Ovary (tissue), 10 donors: ENCODE measurements at places on chromosomes 5 and 9.

DNA sequence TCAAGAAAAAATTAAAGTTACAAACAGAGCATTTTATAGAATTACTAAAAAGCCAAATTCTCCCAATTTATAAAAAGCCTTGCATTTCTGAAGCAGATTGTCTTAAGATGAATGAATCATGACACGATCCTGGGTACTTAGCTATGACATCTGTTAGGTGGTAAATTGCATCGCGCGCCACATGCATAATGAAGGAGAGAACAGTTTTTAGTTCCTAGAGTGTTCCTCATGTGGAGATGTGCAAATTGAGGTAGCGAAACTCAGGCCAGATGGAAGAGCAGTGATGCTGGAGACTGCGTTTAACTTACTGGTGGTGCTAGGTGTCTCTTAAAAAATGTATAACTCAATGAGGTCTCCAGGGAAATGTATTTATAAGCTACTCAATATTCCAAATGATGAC is 516.1 kb downstream of the EFNA5 start:
- H3K27ac ChIP-seq = no peak overlapping the region
- DNase-seq = no peak
- H3K4me3 ChIP-seq = no peak overlapping the region
- no peaks in the 10 kb centered on the region for H3K4me1 ChIP-seq
- no peaks in the 10 kb centered on the region for H3K27me3 ChIP-seq
- H3K36me3 ChIP-seq = no peaks in the 10 kb centered on the region

- no peaks in the 10 kb centered on the region for H3K4me1 ChIP-seq
- no peak overlapping the region for H3K4me3 ChIP-seq
- DNase-seq = no peak
- H3K27me3 ChIP-seq = no peaks in the 10 kb centered on the region
Measured at GRCh38 chr9:13165956-13166355, 113.5 kb downstream of the MPDZ start.

DNA sequence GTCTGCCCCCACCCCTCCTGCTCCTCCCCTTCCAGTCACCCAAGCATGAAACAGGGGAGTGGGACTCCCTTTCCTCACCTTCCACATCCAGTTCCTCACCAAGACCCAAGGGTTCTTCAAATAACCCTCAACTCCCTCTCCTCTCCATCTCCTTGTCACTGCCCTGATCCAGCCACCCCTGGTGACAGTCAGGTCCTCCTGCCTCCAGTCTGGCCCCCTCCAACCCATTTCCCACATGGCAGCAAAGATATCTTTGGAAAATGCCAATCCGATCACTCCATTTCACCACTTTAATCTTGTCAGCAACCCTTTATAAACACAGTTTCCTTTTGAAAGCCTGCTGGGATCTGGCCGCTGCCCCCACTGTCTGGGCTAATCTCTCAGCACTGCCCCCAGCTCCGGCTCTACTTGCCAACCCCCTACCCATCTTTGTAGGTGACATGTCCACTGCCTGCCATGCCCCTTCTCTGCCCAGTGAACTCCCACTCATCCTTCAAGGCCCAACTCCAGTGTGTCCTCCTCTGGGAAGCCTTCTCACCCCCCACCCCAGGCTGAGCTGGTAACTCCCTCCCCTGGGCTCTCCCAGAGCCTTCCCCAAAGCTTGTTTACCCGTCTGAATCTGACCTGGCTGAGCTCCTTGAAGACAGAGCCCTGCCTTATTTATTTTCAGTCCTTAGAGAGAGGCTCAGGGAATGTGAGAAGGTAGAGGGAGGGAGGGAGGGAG is 781 bp upstream of the MYOZ3 start:
- H3K4me1 ChIP-seq = peaks cover 18% of the 10 kb centered on the region
- no peaks in the 10 kb centered on the region for H3K36me3 ChIP-seq
- no peak overlapping the region for H3K27ac ChIP-seq
- H3K27me3 ChIP-seq = no peaks in the 10 kb centered on the region
- DNase-seq = no peak

DNA sequence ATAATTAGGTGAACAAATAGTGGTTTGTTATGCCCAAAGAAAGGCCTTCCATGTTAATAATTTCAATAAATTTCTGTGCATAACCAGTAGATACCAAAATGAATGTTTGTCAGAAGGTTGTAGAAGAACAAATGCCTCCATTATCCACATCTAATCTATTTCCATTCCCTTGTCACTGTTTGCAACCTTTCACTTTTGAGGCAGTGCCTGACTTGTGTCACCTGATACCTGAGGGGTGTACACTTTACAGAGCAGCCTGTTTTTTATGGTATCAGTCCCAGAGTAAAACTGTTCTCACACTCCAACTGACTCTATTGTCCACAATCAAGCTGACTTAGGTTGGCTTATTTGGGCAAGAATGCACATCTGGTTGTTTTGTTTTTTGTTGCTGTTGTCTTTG is 40.1 kb downstream of the FREM1 start:
- H3K4me1 ChIP-seq = no peaks in the 10 kb centered on the region
- no peak overlapping the region for H3K27ac ChIP-seq
- H3K4me3 ChIP-seq = no peak overlapping the region
- H3K36me3 ChIP-seq = no peaks in the 10 kb centered on the region

DNA sequence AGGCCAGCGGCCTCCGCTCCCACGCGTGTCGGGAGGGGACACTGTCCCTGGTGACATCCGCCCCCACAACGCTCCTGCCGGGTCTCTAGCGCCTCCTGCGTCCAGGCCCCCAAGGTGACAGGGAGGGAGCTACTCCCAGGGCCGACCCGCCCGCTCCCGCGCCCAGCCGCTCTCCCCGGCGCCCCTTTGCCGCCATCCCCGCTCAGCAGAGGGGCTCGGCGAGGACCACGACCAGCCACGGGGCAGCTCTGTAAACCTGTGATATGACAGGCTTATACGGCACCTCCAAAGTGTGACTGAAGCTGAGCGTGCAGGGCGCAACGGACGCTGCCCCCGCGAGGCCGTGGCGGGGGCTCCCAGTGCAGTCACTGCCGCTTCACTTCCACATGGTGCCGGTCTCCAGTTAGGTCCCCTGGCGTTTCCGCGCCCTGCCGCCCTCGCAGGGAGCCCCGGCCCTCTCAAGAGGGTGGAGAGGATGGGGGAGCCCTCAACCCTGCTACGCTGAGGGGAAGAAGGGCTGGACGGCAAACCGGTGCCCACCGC is 978 bp upstream of the ADCY2 start:
- H3K36me3 ChIP-seq = no peaks in the 10 kb centered on the region
- DNase-seq = peak; percentile 40
- H3K27me3 ChIP-seq = no peaks in the 10 kb centered on the region
- no peaks in the 10 kb centered on the region for H3K4me1 ChIP-seq
- H3K27ac ChIP-seq = peak overlapping the region; percentile 70

GRCh38 chr5:75142566-75143136 is 90.3 kb upstream of the GCNT4 start:
- no peak overlapping the region for H3K4me3 ChIP-seq
- H3K27me3 ChIP-seq = no peaks in the 10 kb centered on the region
- no peaks in the 10 kb centered on the region for H3K36me3 ChIP-seq

DNA sequence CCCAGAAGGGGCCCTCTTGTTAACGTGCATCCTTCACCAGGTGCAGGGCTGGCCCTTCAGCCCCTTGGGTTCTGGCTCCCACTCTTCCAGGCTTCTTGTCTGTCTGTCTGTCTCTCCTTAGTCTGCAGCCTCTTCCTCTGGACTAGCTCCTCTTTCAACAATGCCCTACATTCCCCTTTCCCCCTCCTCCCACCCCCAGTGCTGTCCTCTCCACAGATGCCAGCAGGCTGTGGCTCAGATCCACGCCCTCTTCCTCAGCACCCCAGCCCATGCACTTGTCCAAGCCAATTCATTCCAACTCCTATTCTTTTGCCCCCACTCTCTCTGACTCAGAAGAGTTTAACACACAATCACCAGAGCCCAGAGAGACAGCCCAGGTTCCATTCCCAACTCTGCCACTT is 45.2 kb upstream of the ALDH1B1 start:
- H3K27me3 ChIP-seq = no peaks in the 10 kb centered on the region
- no peak overlapping the region for H3K4me3 ChIP-seq
- H3K36me3 ChIP-seq = no peaks in the 10 kb centered on the region
- no peaks in the 10 kb centered on the region for H3K4me1 ChIP-seq
- no peak for DNase-seq

DNA sequence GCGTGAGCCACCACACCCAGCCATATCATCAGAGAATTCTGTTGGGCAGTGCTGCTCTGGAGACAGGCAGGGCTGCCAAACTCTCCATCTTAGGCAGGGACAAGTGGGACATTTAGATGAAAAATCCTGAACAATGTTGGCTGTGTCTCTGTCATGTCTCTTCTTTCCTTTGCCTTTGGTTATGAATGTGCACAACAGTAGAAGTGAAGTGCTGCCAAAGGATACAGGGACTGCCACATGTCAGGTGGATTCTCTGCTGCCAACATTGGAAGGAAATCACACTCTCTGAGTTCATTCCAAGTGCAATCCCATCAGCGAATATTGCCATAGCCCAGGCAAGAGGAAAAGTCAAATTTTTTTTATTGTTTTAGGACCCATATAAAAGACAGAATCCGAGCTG is 348.8 kb downstream of the TRPM3 start:
- H3K27ac ChIP-seq = no peak overlapping the region
- no peaks in the 10 kb centered on the region for H3K27me3 ChIP-seq
- no peaks in the 10 kb centered on the region for H3K36me3 ChIP-seq
- DNase-seq = no peak

DNA sequence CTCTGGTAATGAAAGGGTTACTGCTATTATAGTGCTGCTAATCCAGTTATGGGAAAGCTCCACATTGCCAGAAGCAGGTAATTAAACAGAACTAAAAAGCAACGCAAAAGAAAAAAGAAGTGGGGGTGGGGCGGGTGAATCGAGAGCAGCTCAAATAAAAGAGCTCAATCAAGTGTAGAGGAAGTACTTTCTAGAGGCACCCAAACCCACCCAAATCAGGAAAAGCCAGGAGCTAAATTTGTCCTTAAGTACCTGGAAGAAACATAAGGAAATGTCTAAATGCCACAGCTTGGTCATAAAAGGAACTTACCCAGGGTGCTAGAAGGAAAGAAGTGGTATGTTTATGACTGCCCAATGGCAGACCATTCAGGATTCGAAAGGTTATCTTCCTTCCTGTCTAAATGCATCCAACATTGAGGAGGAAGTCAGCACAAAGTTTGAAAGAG is 2.4 kb upstream of the RNF145 start:
- no peaks in the 10 kb centered on the region for H3K27me3 ChIP-seq
- no peak overlapping the region for H3K4me3 ChIP-seq
- no peak for DNase-seq
- H3K36me3 ChIP-seq = no peaks in the 10 kb centered on the region
- no peak overlapping the region for H3K27ac ChIP-seq

DNA sequence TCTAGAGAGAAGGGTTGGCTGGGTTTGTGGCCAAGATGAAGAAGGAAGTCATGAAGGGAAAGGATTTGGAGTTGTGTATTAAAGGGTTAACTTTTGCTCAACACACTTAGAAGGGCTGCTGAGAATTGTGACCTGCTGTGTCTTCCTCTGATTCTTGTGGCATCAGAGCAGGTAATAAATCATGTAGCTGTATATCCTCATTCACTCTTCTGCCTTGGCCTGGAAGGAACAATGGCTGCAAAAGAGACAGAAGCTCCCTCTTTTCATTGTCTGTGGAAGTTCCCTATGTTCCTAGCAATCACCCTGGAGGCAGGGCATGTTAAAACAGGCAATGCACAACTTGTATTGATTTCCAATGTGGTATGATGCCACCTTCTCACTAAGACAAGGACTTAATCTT is 159.1 kb downstream of the LRRC70 start:
- DNase-seq = no peak
- no peak overlapping the region for H3K27ac ChIP-seq
- no peak overlapping the region for H3K4me3 ChIP-seq

GRCh38 chr9:91033797-91034196 is 232.2 kb downstream of the SYK start:
- H3K4me1 ChIP-seq = peaks cover 15% of the 10 kb centered on the region
- H3K27ac ChIP-seq = no peak overlapping the region
- H3K27me3 ChIP-seq = no peaks in the 10 kb centered on the region
- no peaks in the 10 kb centered on the region for H3K36me3 ChIP-seq
- DNase-seq = no peak
- no peak overlapping the region for H3K4me3 ChIP-seq

DNA sequence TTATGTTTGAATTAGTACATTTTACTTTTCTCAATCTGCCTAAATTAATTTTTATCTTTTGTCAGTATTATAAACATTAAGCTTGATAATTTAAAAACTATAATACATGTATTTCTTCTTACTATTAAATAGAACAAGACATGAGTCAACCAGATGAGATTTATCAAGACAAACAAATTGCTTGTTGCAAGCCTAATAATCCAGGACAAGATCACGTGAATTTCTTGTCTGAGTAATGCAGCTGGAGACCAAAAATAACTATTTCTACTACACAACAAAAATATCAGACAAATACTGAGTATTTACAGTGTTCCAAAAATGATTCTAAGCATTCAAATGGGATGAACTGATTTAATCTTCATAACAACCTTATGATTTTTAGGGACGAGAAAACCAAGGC is 339.1 kb upstream of the PRR16 start:
- no peak overlapping the region for H3K4me3 ChIP-seq
- no peaks in the 10 kb centered on the region for H3K4me1 ChIP-seq
- H3K36me3 ChIP-seq = no peaks in the 10 kb centered on the region

DNA sequence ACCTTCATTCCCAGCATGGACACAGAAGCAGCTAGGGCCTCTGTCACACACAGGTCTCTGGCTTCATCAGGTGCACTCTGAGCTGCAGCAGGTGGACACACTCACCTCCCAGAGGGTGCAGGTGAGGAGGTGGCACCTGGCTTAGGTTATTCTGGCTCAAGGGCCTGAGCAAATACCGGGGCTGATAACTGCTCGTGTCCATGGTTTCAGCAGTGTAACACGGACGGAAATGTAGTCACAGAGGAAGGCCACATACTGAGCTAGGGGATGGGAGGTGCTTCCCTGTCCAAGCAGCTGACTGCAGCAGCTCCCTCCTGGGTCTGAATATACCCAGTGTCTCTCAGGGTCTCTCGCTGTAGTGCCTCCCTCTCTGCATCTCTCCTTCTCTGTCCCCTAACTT is 5.7 kb downstream of the PHF2 start:
- no peak overlapping the region for H3K4me3 ChIP-seq
- peaks cover 6% of the 10 kb centered on the region for H3K4me1 ChIP-seq
- H3K36me3 ChIP-seq = no peaks in the 10 kb centered on the region
- no peak overlapping the region for H3K27ac ChIP-seq
- DNase-seq = no peak

GRCh38 chr9:127177231-127177630 is 54.8 kb upstream of the ANGPTL2 start:
- no peaks in the 10 kb centered on the region for H3K36me3 ChIP-seq
- H3K4me1 ChIP-seq = peaks cover 24% of the 10 kb centered on the region
- H3K27ac ChIP-seq = no peak overlapping the region
- H3K4me3 ChIP-seq = no peak overlapping the region

- no peaks in the 10 kb centered on the region for H3K36me3 ChIP-seq
- H3K27ac ChIP-seq = no peak overlapping the region
- peaks cover 23% of the 10 kb centered on the region for H3K4me1 ChIP-seq
- no peaks in the 10 kb centered on the region for H3K27me3 ChIP-seq
Measured at GRCh38 chr9:93128011-93128714, 5.9 kb downstream of the NINJ1 start.
